ENCODE measurements at places on chromosomes 1 and 21. TPM values are rescaled to one million over a fixed set of nuclear protein-coding genes. Genes with fewer than 3 reads are reported as not detected.

The COL6A2 gene
- 1,885 TPM for total RNA-seq

GRCh38 chr1:83058327-83058726, 940.6 kb downstream of the TTLL7 start:
- DNase-seq, result no peak

DNA sequence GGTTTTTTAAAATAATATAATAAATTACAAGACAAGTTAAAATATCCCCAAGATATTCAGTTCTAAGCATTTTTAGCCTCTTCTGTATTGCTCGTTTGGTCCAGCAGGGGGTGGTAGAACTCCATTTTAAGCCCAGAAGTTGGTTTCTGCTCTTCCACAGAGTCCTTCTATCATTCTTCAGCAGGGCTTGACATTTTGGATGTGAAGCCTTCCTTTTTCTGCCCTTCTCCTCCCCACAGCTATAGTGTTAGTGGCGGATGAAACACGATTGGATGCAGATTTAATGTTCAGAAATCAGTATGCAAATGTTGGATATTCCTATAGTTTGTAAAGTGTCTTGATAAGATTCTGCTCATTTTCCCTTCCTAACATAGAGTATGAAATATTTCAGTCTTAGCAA, 1.4 kb downstream of the NCAM2 start:
- no peak for DNase-seq

- no peak for DNase-seq
These were observed 88.5 kb downstream of the NPHP4 start for GRCh38 chr1:5903680-5904079.

DNA sequence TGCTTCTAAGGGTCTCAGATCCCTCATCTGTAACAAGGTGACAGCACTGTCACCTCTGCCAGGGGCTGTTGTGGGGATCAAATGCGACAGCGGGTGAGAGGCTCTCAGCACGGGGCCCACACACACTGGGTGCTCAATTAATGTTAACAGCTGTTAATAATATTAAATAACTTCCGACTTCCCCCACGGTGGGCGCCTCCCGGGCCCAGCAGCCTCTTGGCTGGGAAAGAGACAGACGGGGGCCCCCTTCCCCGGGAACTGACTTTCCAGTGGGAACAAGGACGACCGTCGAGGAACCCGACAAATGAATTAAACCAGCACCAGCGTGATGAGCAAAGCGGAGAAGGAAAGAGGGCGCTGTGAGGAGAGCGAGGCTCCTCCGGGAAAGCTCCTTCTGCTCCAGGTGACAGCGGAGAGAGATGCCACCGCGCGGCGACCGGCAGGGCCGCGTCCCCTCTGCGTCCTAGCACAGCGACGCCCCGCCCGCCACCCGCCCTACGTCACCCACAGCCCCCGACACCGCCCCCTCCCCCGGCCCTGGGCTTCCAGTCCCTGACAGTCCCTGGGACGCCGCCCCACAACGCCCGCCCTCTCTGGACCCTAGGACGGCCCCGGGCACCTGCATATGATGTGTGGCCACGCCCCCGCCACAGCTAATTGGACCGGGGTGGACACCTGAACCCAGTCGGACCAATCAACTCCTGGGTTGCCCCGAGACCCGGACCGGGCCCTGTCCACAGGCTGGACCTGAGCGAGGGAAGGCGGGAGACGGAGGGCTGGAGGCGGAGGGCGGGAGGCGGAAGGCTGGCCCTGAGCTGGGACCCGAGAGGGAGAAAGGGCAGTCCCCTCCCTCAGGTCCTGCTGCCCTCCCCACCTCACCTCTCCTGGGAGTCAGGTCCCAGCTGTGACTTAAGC, 38.2 kb downstream of the MATN1 start:
- no peak for DNase-seq

DNA sequence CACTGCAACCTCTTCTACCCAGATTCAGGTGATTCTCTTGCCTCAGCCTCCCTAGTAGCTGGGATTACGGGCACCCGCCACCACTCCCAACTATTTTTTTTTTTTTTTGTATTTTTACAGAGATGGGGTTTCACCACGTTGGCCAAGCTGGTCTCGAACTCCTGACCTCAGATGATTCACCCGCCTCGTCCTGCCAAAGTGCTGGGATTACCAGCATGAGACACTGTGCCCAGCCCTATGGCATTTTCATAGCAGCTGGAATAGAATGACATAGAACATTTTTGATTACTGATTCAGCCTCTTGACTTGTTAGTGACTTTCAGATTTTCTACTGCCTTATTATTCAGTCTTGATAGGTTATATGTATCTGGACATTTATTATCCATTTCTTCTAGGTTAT, 1046.2 kb downstream of the AMY1C start:
- DNase-seq, result no peak

The PEX19 gene
- 45.4 TPM for total RNA-seq

DNA sequence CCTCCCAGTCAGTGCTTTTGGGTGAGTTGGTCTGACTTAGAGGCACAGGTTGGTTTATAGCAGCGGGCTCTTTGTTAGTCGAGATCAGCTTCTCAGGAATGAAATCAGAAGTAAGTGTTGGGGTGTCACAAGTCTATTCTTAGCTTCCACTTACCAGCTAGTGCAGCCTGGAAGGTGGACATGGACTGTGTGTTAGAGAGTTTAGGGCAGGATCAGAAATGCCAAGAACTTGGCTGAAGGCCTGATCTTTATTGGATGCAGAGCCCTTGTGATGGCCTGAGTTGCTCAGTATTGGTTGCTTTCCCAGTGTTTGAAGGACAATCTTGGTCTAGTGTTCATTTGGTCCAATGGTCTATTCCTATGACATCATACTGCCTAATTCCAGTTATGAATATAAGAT, 377.0 kb upstream of the USP24 start:
- no peak for DNase-seq

The ZNF683 gene
- total RNA-seq, result not detected

DNA sequence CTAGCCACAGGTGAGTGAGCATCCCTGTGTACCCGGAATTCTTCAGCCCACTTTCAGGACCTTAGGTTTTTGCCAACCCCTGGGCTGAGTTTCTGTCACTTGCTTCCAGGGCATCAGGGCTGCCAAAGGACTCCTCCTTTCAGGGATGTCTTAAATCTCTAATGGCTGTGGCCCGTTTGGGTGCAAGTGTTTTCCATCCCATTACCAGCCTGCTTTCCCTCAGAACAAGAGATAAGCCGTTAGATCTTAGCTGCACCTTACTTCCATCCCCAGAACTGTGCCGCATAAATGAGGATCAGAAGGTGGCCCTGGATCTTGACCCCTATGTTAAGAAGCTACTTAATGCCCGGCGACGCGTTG, 652 bp downstream of the SNAPIN start:
- DNase-seq, result no peak

The CLDN17 gene
- not detected for total RNA-seq

DNA sequence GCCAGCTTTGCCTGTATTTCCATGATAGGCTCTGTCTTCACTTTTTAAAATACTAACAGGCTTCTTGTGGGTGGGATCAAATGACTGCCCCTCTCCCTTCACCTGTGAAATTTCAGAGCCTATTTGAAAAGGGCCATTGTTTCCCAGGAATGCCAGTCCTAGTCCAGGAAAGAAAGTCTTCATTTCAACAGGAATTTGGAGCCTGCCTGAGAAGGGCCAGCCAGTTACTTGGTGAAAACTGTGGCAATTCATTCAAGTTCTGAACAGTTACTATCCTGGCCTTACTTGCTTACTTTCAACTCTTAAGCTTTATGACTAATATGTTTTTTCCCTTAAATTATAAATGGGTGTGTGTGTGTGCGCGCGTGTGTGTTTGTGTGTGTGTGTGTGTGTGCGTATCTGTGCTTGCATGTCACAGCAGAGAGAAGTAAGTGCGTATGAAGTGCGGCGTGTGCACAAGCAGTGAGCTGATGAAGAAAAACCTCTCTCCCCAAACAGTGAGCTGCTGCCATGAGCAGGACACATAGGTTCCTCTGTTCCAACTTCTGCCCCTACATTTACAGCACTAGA, 67.5 kb upstream of the RNPC3 start:
- no peak for DNase-seq

GRCh38 chr1:87028576-87028975, 114.1 kb downstream of the HS2ST1 start:
- DNase-seq, result no peak

- no peak for DNase-seq
These were observed 127.3 kb downstream of the DSCAM start for GRCh38 chr21:40719615-40720014.

The OR2T33 gene
- not detected for total RNA-seq

The TDRD5 gene
- 0.14 TPM for total RNA-seq

The NID1 gene
- 95.5 TPM for total RNA-seq

DNA sequence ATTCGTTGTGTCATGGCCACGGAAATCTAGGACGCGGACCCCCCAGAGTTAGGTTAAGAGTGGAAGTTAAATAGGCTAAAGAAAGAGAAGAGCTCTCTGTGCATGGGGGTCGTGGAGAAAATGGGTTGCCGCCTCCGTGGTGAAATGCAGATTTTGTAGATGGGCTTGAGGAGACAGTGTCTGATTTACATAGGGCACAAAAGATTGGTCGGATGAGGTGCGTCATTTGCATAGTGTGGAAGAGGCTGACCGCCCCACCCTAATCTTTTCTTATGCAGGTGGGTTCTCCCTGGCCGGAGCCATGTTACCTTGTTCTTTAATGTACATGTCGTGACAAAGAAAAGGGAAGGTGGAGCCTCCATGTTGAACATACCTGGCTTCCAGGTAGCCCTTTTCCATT, 14.3 kb upstream of the SLC5A9 start:
- no peak for DNase-seq

The PTGER3 gene
- total RNA-seq, result 61.7 TPM

DNA sequence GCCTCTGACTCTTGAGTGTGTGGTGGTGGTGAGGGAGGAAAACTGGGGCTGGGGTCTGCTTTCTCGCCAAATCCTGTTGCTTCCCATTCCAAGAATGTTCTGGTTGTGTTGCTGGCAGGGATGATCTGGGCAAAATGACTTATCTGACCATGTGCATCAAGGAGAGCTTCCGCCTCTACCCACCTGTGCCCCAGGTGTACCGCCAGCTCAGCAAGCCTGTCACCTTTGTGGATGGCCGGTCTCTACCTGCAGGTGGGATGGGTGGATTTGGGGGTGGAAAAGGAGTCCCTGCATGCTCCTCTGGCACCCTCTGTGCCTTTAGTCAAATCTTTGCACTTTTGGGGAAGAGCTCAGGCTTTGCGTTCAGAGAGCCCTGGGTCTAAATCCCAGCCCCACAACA, 18.1 kb downstream of the CYP4B1 start:
- DNase-seq, result no peak

The C21orf58 gene
- total RNA-seq, result 3.2 TPM

DNA sequence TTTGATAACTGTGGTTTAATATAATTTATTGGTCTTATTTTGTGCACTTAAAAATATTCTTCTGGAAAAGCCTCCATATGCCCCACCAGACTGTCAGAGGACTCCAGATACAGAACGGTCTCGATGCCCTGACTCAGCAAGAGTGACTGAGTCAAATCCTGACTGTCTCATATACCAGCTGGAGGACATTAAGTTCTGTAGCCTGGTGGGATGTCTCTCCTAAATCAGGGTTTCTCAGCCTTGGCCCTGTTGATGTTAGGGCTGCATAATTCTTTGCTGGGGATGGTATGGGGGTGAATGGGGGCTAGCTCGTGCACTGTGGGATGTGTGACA, 67.7 kb upstream of the TLR5 start:
- no peak for DNase-seq

The WNT3A gene
- total RNA-seq, result not detected

The C1orf87 gene
- 1.5 TPM for total RNA-seq

GRCh38 chr1:18642278-18643095, 11.8 kb downstream of the PAX7 start:
- DNase-seq, result no peak

GRCh38 chr1:41557751-41558455, 73.4 kb upstream of the EDN2 start:
- no peak for DNase-seq

- no peak for DNase-seq
These were observed 98.8 kb downstream of the SDCCAG8 start for GRCh38 chr1:243354511-243355153.

DNA sequence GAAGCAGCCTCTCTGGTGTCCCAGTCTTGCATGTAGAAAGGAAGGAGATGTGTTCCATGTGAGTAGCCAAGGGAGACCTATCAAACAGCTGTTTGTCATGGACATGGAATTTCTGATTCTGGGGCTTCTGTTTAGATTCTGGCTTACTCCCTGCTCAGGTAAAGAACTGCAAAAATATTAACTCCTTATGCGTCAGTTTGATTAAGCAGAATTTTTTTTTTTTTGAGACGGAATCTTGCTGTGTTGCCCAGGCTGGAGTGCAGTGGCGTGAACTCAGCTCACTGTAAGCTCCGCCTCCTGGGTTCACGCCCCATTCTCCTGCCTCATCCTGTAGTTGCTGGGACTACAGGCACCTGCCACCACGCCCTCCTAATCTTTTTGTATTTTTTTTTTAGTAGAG, 6.8 kb downstream of the ARV1 start:
- DNase-seq, result no peak

The TSPAN2 gene
- 34.3 TPM for total RNA-seq

- no peak for DNase-seq
These were observed 159.6 kb upstream of the COA6 start for GRCh38 chr1:234213658-234214128.

DNA sequence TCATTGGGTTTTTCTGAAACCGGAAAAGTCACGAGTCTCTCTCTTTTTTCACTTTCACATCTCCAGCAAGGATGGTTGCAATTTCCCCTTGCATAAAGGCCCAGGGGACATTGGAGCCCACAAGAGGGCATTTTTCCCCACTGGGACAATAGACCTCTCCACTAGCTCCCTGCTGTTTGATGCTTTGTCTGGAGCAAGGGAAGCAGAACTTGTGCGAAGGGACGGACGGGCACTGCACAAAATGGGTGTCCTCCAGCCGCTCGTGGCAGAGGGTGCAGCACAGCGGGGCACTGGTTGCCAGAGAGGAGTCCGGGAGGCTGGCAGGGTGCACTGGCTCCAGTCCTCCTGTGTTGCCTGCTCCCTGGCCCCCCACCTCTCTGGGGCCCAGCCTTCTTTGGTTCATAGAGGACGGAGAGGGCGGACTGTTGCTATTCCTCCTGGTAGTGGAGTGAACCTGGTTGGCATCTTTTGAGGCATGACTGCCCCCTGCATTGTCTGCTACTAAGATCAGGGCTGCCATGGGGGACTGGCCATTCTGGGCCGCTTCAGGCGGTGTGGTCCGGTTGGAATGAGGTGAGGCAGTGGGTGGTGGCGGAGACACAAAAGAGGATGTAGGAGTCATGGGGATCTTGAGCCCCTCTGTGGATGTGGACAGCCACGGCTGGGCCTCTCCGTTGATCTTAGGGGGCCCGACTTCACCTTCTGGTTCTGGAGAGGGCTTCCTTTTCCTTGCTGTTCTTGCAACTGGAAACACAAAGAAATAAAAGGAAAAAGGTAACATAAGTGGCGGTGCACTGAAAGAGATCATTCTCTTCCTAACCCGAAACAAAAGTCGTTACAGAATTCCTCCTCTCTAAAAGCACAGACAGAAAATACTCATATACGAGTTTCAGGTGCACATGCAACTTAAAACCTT, 2.6 kb downstream of the IRF2BP2 start:
- DNase-seq, result no peak

The PADI2 gene
- total RNA-seq, result 0.27 TPM

The FAM131C gene
- total RNA-seq, result not detected

The TNNT2 gene
- not detected for total RNA-seq

- no peak for DNase-seq
These were observed 15.1 kb downstream of the NRDC start for GRCh38 chr1:51863384-51863783.

Data from thoracic aorta (tissue), 2 donors.